ENCODE measurements at places on chromosomes 3 and 15.

GRCh38 chr3:129654131-129654530 lies 47.7 kb upstream of the PLXND1 start:
- DNase-seq: no peak

- DNase-seq: no peak
Measured at GRCh38 chr3:189685860-189686259, 54.7 kb downstream of the TP63 start.

DNA sequence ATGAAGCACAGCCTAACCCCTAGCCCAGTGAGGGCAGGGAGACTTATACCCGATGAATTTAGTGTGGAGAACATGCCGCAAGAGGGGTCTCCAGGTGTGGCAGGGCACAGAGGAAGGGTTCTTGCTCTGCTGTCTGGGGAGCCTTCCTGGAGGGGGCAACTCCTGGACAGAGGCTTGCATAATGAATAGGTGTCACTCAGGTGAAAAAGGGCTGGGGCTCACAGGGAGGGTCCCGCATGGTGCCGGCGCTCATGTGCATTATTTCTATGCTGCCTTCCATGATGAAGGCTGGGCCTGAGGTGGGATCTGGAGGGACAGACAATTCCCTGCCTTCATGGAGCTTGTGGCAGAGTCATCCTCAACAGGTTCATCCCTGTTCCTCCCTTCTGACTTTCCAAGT lies 51.5 kb downstream of the ITGA11 start:
- DNase-seq: no peak

DNA sequence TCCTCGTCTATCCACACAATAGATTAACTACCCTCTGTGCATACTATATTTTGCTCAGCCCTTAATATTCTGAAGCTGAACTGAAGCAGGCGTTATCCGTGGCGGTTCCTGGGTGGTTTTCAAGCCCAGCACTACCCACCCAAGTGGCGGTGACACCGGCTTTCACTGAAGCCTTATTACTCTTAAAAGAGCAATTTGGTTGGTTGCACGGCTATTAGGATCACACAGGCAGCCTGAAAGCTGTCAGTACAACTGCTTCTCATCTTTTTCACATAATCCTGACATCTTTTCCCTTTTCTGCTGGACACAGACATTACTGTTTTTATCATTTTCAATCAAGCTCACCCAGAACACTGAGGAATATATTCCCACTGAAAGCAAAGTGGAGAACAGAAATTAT lies 525.3 kb upstream of the ZNF717 start:
- DNase-seq: no peak

DNA sequence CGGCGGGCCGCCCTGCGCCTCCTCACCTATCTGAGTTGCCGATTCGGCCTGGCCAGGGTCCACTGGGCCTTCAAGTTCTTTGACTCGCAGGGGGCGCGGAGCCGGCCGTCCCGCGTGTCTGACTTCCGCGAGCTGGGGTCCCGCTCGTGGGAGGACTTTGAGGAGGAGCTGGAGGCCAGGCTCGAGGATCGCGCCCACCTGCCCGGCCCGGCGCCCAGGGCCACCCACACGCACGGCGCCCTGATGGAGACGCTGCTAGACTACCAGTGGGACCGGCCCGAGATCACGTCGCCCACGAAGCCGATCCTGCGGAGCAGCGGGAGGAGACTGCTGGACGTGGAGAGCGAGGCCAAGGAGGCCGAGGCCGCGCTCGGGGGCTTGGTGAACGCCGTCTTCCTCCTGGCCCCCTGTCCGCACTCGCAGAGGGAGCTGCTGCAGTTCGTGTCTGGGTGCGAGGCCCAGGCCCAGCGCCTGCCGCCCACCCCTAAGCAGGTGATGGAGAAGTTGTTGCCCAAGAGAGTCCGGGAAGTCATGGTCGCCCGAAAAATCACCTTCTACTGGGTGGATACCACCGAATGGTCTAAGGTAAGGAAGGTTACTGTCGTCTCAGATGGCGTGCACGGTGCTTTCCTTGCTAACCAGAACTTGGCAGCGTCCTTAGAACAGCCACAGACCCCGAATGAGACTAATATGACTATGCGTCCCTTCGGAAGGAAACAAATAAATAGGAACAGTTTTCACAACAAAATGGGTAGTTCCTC lies 567 bp downstream of the TICRR start:
- peak; percentile 23 for DNase-seq

DNA sequence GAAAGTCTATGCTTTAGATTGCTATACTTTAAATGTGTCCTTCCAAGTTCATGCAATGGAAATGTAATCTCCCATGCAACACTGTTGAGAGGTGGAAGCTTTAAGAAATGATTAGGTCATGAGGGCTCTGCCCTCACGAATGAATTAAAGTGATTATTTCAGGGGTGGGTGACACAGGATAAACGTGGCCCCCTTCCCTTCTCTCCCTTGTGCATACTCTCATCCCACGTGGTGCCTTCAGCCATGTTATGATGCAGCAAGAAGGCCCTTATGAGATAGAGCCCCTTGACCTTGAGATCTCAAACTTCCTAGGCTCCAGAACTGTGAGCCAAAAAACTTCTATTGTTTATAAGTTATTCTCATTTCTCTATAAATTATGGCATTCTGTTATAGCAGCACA lies 183.3 kb downstream of the TNIK start:
- no peak for DNase-seq

All from WERI-Rb-1 (cell line).